ENCODE measurements at places on chromosomes 4 and X. TPM values are rescaled to one million over a fixed set of nuclear protein-coding genes. Genes with fewer than 3 reads are reported as not detected.

Gene ERVMER34-1
- not detected for total RNA-seq

GRCh38 chrX:69431420-69431819 lies 72.7 kb upstream of the NALF2 start:
- DNase-seq = no peak

Gene VCX3A
- not detected for total RNA-seq

GRCh38 chr4:153529646-153530045 lies 63.5 kb downstream of the TMEM131L start:
- DNase-seq = no peak

Gene MAGEB16
- not detected for total RNA-seq

Gene PYURF
- 65.9 TPM for total RNA-seq

- DNase-seq = no peak
These were observed 28.1 kb downstream of the SMIM43 start for GRCh38 chr4:121736735-121737351.

DNA sequence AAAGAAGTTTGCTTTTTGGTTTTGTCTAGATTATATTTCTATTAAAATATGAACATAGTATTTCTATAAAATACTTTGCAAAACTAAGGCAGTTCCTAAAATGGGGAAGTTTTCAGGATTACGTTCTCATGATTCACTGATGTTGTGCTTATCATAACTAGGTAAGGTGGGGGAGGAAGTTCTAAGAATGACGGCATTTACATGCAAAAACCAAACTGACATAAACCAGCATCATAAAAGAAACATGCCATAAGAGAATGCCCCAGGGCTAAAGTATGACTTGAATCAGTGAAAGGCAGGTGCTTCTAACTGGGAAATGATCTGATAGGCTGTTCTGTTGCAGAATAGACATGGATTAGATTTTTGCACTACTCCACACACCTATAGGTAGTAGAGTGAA lies 204.7 kb upstream of the JADE1 start:
- no peak for DNase-seq
